Muscle of leg (tissue), 16 donors: ENCODE measurements at places on chromosomes 12 and 14. TPM values are rescaled to one million over a fixed set of nuclear protein-coding genes. Genes with fewer than 3 reads are reported as not detected.

PLBD1 gene
- 20.7 TPM for polyA plus RNA-seq

BICDL1 gene
- polyA plus RNA-seq: 3.4 TPM

- DNase-seq: no peak
These were observed 186.4 kb upstream of the PRMT8 start for GRCh38 chr12:3304436-3305165.

DRAM1 gene
- 2.8 TPM for polyA plus RNA-seq

DNA sequence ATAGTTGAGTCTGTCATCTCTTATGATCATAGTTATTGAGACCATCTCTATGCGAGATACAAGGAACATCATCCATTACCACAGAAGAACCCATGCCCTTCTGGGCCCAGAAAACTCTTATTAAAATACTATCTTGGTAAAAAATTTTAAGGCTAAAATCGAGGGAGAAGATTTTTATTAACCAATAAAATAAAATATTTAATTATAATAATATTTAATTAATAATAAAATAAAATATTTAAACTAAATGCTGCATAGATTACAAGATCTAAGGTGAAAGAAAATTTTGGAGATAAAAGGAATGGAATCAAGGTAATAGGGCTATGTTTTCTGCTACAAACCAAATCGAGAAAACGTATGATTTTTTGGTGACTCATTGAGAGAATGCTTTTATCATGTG, 540.2 kb downstream of the KCNH5 start:
- no peak for DNase-seq

DNA sequence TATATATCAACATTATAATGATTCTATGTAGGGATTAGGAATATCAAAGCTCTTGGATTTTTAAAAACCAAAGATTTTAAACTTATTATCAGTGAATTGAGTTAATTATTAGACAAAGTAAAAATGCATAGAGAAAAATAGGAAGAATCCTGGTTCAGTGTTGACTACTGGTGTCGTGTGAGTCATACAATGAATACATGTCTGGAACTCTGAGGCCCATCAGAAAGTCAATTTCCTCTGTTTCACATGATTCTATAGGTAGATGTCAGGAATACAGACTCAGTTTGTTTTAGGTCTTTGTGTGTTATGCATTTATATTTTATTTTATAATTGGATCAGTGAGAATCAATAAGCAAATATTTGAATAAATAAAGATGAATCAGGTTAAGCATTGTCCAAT, 84.5 kb upstream of the RTL1 start:
- DNase-seq: no peak

EGLN3 gene
- polyA plus RNA-seq: 51.7 TPM

DNA sequence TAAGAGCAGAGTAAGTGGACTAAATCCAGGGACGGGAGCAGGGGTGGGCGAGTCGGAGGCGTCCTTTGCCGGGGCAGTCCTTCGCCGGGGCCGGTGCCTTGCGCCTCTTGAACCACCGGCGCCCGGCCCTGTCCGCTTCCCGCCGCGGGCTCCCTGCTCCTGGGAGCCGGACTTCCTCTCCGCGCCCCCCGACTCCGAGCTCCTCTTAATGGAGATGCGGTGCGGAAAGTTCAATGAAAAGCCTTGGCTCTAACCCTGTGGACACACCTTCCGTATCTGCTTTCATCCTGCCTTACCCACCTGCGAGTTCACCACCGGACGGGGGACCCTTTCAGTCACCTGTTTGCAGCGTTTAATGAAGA, 412 bp downstream of the FGFR1OP2 start:
- DNase-seq: no peak

GRCh38 chr14:23548351-23549318, 2.9 kb downstream of the ZFHX2 start:
- no peak for DNase-seq

- DNase-seq: no peak
These were observed 1.9 kb downstream of the TTLL5 start for GRCh38 chr14:75662966-75663365.

DNA sequence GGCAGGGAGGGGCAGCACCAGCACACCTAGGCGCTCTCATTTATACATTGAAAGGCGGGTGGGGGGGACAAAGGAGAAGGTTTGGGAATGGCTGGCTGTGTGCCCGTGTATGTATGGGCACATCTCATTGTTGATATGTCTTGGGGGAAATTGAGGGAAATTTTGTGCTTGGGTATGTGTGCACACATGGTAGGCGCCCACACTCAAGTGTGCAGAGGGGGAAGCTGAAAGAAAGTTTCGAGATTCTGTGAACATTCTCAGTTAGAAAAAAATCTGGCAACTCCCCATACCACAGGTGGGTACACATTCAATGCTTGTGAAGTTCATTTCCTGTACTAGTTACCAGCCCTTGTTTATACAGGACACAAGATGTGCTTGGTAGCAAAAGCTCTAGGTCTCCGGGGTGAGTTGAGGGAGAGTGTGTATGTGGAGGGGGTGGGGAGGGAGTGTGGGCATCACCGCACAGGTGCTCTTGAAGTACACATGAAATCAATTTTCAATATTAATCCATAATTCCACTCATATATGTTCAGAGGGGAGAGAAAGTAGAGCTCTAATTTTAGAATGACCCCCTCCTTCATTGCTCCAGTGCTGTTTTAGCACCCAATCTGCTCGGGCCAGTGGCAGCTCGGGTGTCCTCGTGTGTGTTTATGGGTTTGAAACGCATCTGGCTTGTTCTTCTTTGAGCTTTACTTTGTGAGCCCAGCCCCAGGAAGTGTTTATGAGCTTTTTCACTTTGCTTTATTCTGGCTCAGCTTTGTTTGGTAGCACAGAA, 286.0 kb downstream of the ZFP36L1 start:
- DNase-seq: no peak

SMIM41 gene
- polyA plus RNA-seq: 0.43 TPM

DNA sequence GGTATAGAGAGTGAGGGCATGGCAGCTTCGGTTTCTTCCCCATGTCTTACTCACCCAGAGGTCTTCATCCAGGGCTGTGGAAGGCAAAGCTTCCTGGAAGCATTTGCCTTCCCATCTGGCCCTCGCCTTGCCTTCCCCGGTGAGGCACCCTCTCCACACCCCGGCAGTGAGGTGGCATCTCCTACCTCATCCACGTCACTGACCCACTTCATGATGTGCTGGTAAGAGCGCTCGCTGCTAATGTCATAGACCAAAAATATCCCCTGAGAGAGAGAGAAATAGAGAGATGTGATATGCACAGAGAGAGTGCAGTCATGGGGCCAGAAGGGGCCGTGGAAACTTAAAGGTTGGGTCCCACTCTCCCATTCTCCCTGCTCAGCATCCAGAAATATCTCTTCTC, 8.3 kb upstream of the GPX2 start:
- DNase-seq: no peak

IAPP gene
- not detected for polyA plus RNA-seq

PZP gene
- polyA plus RNA-seq: 0.41 TPM

OTUB2 gene
- 1.1 TPM for polyA plus RNA-seq

NTF3 gene
- polyA plus RNA-seq: 2.0 TPM
